ENCODE measurements at places on chromosomes 16 and 17. TPM values are rescaled to one million over a fixed set of nuclear protein-coding genes. Genes with fewer than 3 reads are reported as not detected.

DNA sequence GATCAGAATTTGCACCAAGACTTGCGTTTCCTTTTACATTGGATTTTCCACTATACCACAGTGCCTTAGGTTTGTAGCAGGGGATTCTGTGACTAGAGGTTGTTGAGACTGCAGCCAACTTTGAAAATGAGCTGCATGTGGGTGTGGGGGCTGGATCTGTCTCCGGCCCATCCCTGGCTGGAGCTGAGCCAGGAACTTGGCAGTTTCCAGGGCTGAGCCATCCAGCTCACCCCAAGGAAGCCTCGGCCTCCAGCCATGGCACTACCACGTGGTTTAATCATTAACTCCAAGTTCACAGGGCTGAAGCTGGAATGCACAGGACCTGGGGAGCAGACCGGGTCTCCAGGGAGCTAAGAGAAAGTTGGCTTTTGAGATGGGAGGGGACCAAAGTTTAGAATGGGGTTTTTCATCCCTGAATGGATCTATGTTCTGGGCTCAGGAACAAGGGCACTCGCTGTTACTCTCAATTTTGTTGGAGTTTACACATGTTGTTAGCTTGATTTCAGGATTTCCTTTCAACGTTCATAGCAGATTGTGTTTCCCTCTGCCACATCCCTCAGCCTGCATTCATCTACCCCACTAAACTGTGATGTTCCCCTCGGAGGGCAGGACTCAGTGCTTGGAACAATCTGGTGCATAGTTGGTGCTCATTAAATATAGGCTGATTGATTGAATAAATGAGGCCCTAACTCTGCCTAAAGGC, 42.3 kb upstream of the HNF1B start:
- DNase-seq = no peak

- no peak for DNase-seq
These were observed 200.6 kb upstream of the CDH5 start for GRCh38 chr16:66165879-66166278.

DNA sequence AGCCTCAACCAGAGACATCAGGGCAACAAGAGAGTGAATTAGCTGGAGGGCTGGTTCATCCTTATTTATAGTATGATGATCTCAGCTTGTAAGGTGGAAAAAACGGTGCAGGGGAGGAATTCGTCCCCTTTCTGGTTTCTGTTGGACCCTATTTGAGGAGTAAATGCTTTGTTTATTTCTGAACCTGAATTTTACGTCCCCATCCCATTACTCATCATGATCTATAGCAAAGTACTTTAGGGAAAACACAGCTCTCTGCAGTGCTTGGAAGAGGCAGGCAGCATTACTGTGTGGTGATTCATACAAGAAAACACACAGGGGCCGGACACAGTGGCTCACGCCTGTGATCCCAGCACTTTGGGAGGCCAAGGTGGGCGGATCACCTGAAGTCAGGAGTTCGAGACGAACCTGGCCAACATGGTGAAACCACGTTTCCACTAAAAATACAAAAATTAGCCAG, 8.0 kb upstream of the VAT1L start:
- DNase-seq = no peak

- DNase-seq = peak; percentile 28
These were observed 40.9 kb upstream of the RBFOX3 start for GRCh38 chr17:79651761-79652160.

DNA sequence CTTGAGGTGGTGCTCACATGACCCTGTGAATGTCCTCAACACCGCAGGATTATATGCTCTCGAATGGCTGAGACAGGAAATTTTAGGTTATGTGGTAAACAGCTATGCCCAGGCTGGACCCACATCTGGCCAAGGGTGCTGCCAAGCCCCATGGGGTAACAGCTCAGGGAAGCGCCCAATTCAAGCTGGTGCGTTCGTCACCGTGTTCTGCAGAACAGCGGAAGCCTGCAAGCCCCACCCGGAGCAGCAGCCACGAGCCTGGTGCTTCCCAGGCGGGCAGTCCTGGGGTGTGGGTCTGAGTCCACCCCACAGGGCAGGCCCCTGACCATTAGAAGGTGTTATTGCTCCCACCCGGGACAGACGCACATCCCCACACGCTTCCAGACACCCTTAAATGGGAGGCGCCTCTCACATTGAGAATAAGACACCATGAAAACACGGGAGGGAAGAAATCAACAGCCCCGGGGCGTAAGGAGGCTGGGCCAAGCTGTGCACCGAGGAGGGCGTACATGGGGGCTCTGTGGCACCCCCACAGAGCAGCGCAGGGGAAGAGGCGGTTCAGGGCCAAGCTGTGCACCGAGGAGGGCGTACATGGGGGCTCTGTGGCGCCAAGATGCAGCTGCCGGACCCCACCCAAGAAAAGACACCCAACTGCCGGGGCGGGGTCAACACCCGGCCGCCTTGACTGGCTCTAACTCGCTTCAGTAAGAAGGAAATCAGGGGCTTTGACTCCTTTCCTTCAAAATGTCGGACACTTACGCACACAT, 2.9 kb upstream of the CYBA start:
- DNase-seq = no peak

MEOX1 gene
- total RNA-seq = 10.5 TPM

- no peak for DNase-seq
These were observed 52.7 kb downstream of the ZNF18 start for GRCh38 chr17:11944587-11944986.

DNA sequence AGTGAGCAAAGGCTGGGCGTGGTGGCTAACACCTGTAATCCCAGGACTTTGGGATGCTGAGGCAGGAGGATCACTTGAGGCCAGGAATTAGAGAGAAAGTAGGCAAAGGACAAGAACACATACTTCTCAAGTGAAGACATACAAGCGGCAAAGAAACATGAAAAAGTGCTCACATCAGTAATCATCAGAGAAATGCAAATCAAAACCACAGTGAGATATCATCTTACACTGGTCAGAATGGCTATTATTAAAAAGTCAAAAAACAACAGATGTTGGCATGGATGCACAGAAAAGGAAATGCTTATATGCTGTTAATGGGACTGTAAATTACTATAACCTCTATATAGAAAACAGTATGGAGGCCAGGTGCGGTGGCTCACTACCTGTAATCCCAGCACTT, 12.2 kb upstream of the SLX4 start:
- DNase-seq = no peak

- no peak for DNase-seq
These were observed 34.4 kb downstream of the SLC7A5 start for GRCh38 chr16:87834668-87835473.

- no peak for DNase-seq
These were observed 355.4 kb upstream of the ZFHX3 start for GRCh38 chr16:73403291-73403690.

SLC52A1 gene
- total RNA-seq = 0.98 TPM

DHX58 gene
- total RNA-seq = 13.4 TPM

- peak; percentile 63 for DNase-seq
These were observed 8.8 kb downstream of the JUP start for GRCh38 chr17:41777574-41778188.

DNA sequence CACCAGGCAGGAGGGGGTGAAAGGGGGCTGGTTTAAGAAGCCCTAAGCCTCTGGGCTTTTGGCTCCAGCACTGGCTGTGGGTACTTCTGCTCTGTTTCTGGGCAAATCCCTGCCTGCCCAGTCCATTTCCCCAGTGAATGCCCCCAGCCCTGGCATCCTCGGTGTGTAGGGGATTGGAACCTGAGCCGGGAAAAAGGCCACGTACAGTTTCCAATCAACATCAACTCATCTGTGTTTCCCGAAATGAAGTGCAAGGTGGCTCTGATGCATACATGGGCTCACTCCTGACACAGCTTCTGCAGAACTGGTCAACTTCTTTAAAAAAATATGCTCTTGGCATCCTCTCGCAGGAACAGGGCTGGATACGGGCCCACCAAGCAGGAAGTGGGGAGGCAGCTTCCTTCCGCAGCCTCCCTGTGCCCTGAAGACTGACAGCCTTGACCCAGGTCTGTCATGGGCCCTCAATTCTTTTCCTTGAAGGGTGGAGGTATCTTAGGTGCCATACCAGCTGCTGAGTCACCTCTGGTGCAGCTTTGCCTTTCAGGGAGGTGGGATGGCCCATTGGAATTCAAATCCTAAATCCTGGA, 73.3 kb downstream of the N4BP1 start:
- DNase-seq = no peak

LPCAT2 gene
- total RNA-seq = 12.3 TPM

GRCh38 chr16:70660672-70661350, 14.5 kb downstream of the IL34 start:
- DNase-seq = no peak

DNAI2 gene
- not detected for total RNA-seq

DNA sequence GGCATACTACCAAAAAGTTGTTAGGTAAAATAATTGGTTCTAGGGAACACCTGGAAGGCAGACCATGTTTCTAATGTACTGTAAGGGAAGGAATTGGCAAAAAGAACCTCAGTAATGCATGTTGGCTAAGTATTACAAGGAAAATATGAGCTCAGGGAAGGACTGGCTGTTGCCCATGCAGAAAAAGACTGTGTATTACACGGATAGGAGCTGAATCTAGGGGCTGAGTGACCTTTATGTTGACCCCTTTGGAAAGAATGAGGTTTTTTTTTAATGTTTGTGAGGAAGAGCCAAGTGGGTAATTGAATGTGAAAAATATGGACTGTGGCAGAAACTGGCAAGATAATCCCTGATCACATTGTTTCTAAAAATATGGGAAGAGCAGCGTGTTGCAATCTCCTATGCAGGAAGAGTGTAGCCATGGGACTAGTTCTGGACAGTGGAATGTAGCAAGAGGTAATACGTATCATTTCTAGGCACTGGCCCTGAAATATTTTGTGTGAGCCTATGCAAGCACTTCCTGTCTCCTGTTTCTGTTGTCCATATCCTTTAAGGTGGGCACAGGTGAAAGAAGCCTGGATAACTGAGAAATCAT, 95.1 kb upstream of the CNTNAP4 start:
- no peak for DNase-seq

DNA sequence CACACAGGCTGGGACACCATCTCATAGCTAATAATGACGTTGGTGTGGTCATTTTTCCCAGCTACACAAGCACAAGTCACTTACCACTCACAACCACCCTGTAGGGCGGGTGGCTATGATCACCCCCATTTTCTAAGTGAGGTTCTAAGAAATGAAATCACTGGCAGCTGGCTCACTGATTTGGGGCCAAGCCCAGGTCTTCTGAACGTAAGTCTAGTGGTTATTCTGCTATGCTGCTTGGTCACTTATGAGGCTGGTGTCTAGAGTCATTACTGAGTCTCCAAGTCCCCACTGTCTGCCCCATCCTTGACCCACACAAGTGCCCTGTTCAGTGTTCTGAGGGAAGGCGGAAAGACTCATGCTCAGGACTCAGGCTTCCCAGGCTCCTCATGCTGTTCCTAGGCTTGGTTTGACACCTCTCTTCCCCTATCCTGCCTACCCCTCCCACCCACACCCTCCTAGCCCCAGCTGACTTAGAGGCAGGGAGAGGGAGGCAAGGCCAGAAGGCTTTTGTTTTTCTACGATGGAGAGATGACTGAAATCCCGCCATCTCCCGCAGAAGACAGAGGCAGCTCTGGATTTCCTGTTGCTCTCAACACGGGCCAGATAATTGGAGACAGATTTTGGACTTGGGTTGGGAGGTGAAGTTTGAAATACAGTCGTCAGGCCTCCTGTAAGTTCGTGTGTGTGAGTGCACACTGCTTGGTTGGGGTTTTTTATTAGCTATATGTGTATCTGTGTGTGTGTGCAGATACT, 32.2 kb downstream of the FZD2 start:
- DNase-seq = no peak

- no peak for DNase-seq
These were observed 8.1 kb downstream of the CLTC start for GRCh38 chr17:59627770-59628171.

GRCh38 chr16:1100084-1100800, 4.2 kb upstream of the C1QTNF8 start:
- DNase-seq = no peak

ZBTB4 gene
- 34.4 TPM for total RNA-seq

DNA sequence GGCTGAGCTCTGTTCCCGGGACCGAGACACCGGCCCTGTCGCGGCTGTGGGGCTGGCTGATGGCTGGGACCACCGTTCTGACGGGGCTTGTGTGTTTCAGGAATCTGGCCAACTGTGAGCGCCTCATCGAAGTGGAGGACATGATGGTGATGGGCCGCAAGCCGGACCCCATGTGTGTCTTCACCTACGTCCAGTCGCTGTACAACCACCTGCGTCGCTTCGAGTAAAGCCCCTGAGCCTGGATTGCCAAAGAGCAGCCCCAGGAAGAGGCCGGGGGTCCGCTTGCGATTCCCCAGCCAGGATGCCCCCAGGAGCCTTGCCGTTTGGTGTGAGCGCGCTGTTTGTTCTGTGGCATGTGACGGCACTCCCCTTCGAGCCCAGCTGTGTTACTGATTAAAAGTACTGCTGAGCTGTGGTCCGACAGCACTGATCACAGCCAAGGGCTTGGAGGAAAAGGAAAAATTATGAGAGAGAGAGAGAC, 23.0 kb downstream of the SMTNL2 start:
- no peak for DNase-seq

GRCh38 chr17:59424331-59424730, 92.9 kb downstream of the YPEL2 start:
- no peak for DNase-seq

TUFM gene
- total RNA-seq = 98.4 TPM

DNA sequence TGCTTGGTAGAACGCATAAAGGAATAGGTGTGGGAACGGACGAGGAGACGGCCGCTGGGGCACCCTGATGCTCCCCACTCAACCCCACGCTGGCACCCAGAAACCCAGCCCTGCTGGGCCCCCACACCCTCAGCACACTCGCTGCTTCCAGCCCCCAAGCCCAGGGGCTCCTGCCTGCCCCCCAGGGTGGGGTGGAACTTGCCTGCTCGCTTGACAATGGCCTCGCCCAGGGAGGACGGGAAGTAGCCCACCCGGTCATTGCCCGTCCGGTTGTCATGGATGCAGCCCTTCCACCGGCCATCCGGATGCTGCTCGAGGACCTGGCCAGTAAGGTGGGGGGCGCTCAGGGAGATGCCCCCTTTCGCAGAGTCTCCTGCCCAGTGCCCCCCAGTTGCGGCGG, 9.9 kb downstream of the CASKIN1 start:
- no peak for DNase-seq

PLA2G10 gene
- not detected for total RNA-seq

- DNase-seq = no peak
These were observed 1.6 kb upstream of the ODF4 start for GRCh38 chr17:8337802-8338752.

Measured in breast epithelium (tissue), 4 donors.